Fibroblast of lung (primary cell): ENCODE measurements at places on chromosomes 3 and 15. TPM values are rescaled to one million over a fixed set of nuclear protein-coding genes. Genes with fewer than 3 reads are reported as not detected.

Gene KLF15
- polyA plus RNA-seq, result 0.15 and 1.0 TPM in 2 replicates

Gene TERC
- 0.25 and 0.39 TPM in 2 replicates for polyA plus RNA-seq

Gene THSD4
- 36.6 and 43.1 TPM in 2 replicates for polyA plus RNA-seq

Gene FBXL2
- polyA plus RNA-seq, result 16.0 and 26.5 TPM in 2 replicates

Gene ABI3BP
- 17.5 and 62.9 TPM in 2 replicates for polyA plus RNA-seq

Gene PLCH1
- polyA plus RNA-seq, result 0.03 and 0.05 TPM in 2 replicates

Gene TEX55
- polyA plus RNA-seq, result not detected in 2 replicates

Gene OIP5
- polyA plus RNA-seq, result 2.4 and 8.3 TPM in 2 replicates

Gene CRELD1
- polyA plus RNA-seq, result 23.8 and 24.2 TPM in 2 replicates

Gene SCN5A
- 0.27 and 0.61 TPM in 2 replicates for polyA plus RNA-seq

GRCh38 chr3:1172644-1173043 is 79.8 kb downstream of the CNTN6 start:
- DNase-seq, result no peak

DNA sequence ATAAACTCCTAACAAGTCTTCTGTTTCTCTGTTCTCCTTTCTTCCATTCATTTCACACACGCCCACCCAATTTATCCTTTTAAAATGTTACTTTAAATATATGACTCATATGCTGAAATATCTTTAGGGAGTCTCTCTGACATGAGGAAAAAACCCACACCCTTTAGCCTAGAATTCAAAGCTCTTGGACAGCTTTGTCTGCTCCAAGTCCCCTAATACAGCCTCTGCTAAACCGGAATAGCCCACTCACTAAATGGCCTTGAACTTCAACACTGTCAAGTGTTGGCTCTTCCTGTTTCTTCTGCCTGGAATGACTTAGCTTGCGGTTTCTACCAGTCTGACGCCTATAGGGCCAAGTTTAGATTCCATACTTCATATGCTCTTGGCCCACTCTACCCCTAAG is 3.3 kb upstream of the CD96 start:
- DNase-seq, result peak; percentile 78

DNA sequence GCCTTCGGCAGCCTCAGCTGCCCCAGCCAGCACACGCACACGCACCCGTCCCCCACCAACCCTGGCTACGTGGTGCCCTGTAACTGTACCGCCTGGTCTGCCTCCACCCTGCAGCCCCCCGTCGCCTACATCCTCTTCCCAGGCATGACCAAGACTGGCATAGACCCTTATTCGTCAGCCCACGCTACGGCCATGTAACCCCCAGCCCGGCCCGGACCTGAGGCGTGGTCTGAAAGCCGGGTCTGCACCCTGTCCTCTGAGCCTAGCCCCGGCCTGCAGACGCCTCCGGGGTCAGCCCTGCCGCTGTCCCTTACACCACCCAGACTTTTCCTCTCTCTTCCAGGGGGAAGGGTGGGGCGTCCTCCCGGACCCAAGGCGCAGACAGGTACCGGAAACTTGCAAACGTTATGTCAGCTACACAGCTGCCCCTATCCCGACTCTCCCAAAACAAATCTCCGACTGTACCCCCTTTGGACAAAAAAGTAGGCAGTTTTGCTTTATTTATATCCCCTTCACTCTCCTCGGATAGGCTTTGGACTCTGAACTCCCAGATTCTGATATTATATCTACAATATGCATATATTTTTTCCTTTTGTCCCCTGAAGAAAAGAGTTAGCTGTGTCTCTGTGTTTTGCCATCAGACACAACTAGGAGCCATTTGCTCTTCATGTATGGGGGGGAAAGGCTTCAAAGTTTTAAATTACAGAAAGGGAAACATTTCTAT is 1.4 kb downstream of the SOX14 start:
- DNase-seq, result no peak

GRCh38 chr3:56800832-56801661 is 702 bp downstream of the ARHGEF3 start:
- DNase-seq, result no peak

DNA sequence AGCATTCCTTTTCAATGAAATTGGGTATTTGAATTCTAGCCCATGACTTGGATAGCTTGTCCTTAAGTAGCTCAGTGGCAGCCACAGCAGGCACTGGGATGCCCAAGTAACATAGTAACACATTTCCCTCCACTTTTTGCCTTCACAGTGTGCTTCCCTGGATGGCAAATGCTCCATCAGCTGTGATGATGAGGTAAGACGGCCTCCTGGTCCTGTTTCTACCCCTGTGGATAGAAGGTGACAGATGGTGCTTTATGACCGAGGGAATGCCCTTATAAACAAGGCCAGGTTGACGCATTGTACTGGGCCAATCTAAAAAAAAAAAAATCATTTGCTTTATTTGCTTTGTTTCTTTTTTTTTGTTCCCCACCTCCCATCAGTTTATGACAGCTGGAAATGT is 41.8 kb upstream of the LRTM1 start:
- DNase-seq, result no peak

- no peak for DNase-seq
Measured at GRCh38 chr3:23704298-23704697, 101.5 kb upstream of the UBE2E1 start.

GRCh38 chr3:13069495-13069894 is 3.7 kb downstream of the IQSEC1 start:
- DNase-seq, result no peak

DNA sequence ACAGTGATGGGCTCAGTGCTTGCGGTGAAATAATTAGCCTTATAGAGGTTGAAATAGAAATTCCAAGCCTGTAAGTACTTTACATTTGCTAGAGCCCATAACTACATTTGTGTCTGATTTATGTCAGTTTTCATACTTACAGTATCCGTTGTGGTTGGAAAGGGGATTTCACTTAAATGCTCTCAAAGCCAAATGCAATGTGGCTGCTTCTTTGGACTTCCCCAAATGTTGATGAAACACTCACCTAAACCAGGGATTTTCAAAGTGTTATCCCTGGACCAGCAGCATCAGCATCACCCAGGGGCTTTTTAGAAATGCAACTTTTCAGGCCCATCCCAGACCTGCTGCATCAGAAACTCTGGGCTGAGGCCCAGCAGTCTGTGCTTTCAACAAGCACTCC is 378.7 kb downstream of the MCTP2 start:
- no peak for DNase-seq

GRCh38 chr15:81386947-81387346 is 12.9 kb upstream of the TMC3 start:
- DNase-seq, result peak; percentile 25

- DNase-seq, result no peak
Measured at GRCh38 chr3:4019501-4019900, 220.3 kb downstream of the LRRN1 start.

DNA sequence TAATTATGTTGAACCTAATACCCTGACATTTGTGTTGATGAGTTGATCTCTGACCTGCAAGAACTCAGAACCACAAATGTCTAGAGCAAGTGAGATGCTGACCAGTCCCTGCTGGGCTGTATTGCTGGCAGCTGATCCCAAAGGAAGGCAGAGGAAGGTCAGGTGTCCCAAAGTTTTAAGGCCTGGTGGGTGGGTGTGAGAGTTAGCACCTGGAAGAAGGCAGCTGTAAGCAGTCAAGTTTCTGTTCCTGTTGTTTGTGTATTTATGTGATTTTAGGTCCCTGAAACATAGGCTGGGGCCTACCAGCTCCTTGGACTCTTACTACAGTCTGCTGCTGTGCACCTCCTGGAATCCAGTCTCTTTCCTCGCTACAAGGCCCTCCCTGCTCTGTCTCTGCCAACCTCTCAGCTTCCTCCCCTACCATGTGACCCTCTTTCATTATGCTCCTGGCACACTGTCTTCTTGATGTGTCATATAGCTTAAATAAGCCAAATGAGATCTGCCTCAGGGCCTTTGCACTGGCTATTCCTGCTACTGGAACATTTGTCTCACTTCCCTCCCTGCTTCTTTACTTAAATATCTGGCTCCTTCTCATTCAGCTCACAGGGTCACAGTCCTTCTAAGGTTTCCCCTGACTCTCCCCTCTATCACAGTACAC is 31.0 kb upstream of the ATOSA start:
- no peak for DNase-seq

GRCh38 chr15:39331584-39331983 is 249.3 kb upstream of the THBS1 start:
- no peak for DNase-seq

GRCh38 chr3:152299249-152299976 is 30.7 kb downstream of the MBNL1 start:
- no peak for DNase-seq

GRCh38 chr3:118543832-118544231 is 490.8 kb downstream of the IGSF11 start:
- DNase-seq, result no peak

GRCh38 chr15:101502572-101503295 is 13.2 kb upstream of the PCSK6 start:
- DNase-seq, result no peak

GRCh38 chr3:34073961-34074360 is 275.5 kb downstream of the PDCD6IP start:
- DNase-seq, result no peak

DNA sequence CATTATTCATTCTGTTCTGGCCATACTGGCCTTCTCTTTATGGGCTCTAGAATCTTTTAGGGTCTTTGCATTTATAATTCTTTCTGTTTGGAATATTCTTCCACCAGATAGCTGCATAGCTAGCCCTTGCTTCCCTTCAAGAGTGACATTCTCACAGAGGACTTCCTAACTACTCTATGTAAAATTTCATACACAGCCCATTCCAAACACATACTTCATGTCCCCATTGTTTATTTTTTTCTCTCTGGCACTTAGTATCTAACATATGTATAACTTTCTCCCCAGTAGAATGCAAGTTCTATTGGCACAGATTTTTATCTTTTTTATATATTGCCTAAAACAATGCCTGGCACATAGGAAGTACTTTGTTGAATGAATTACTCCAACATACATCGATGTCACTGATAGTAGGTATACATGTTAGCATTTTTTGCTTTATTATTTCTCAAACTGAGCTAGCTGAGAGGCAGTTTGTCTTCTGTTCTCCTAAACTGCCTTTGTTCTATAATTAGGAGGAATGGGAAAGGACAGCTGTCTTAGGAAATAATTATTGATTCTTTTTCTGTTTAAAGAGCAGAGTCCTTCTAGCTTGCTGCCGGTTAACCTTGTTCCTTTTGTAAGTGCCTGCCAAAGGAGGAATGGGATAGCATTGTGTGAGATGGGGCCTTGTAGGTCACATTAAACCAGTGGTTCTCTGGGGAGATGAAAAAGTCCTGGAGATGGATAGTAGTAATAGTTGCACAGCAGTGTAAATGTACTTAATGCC is 7.9 kb downstream of the FAM162A start:
- DNase-seq, result no peak

DNA sequence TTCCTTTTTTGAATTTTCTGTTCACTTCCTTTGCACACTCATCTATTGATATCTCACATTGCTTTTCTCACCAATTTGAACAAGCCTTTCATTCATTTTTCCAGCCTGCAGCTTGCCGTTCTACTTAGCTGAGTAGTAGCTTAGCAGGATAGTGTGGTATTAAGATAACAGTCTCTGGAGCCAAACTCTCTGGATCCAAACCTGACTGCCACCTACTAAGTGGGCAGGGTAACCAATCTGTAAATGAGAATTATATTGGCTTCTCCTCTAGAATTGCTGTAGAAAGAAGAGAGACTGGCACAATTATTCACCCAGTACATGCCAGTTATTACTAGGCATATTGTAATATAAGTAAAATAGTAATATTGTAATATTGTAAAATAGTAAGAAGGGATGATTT is 40.5 kb downstream of the AQP9 start:
- DNase-seq, result no peak

GRCh38 chr15:91100814-91101607 is 954 bp downstream of the SV2B start:
- peak; percentile 6 for DNase-seq
